ENCODE measurements at places on chromosomes 7 and 10. TPM values are rescaled to one million over a fixed set of nuclear protein-coding genes. Genes with fewer than 3 reads are reported as not detected.

SEMA3E gene
- total RNA-seq, result 1.1 TPM

- no peaks in the 10 kb centered on the region for H3K36me3 ChIP-seq
- no peak overlapping the region for H3K27ac ChIP-seq
- no peaks in the 10 kb centered on the region for H3K27me3 ChIP-seq
- H3K4me1 ChIP-seq, result no peaks in the 10 kb centered on the region
Observed at GRCh38 chr7:42590771-42591310, 321.0 kb downstream of the C7orf25 start.

AGBL3 gene
- total RNA-seq, result 8.8 TPM

WDR11 gene
- total RNA-seq, result 66.1 TPM

- H3K36me3 ChIP-seq, result no peaks in the 10 kb centered on the region
- no peak overlapping the region for H3K27ac ChIP-seq
- no peak overlapping the region for H3K4me3 ChIP-seq
- no peak for DNase-seq
- no peaks in the 10 kb centered on the region for H3K27me3 ChIP-seq
Observed at GRCh38 chr7:82172017-82172416, 271.6 kb downstream of the CACNA2D1 start.

DNA sequence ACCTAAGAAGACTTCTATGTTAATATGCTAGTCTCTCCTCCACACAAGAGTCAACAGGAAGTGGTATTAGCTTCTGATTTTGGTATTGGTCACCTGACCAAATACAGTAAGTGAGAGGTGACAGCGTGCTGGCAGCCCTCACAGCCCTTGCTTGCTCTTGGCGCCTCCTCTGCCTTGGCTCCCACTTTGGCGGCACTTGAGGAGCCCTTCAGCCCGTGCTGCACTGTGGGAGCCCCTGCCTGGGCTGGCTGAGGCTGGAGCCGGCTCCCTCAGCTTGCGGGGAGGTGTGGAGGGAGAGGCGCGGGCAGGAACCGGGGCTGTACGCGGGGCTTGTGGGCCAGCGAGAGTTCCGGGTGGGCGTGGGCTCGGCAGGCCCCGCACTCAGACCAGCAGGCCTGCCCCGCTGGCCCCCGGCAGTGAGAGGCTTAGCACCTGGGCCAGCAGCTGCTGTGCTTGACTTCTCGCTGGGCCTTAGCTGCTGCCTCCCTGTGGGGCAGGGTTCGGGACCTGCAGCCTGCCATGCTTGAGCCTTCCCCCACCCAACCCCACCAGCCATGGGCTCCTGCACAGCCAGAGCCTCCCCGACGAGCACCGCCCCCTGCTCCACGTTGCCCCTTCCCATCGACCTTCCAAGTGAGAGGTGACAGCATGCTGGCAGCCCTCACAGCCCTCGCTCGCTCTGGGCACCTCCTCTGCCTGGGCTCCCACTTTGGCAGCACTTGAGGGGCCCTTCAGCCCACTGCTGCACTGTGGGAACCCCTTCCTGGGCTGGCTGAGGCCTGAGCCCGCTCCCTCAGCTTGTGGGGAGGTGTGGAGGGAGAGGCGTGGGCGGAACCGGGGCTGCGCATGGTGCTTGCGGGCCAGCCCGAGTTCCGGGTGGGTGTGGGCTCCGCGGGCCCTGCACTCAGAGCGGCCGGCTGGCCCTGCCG lies 4.2 kb upstream of the ACSL5 start:
- H3K4me3 ChIP-seq, result no peak overlapping the region
- no peak overlapping the region for H3K27ac ChIP-seq
- DNase-seq, result no peak
- H3K36me3 ChIP-seq, result peaks cover 1% of the 10 kb centered on the region
- peaks cover 13% of the 10 kb centered on the region for H3K4me1 ChIP-seq
- peaks cover 20% of the 10 kb centered on the region for H3K27me3 ChIP-seq

MAD1L1 gene
- total RNA-seq, result 50.6 TPM

DNA sequence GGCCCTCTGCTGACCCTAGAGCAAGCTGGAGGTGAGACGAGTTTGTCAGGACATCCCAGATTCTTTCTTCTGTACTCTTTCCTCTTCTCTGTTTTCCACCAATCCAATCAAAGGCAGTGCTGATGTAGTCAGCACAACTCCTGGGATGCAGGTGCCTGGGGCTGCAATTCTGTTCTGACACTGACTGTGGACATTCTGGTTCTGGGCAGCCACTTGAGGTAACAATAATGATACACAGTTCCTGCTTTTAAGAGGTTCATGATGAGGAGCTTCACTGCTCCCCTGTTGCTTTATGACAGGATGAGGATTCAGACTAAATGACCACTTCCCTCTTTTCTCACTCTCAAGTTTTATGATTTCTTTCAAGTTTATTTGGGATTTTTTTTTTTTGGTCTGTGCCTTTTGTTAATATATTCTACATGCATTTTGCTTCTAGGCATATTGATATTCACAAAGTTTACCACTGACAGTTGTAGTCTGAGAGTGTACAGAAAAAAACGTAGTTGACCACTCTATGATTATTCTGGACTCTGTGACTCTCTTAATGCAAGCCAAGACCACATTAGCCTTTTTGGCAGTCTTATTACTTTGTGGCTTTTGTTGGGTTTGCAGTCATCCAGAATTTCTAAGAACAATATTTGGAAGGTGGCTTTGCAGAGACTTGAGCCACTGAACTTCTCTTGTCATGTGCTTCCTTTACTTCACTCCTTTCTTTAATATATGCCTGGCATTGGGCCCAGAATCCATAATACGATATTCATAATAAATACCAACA lies 247.6 kb downstream of the AUTS2 start:
- DNase-seq, result no peak
- H3K4me1 ChIP-seq, result peaks cover 25% of the 10 kb centered on the region
- no peak overlapping the region for H3K4me3 ChIP-seq

DNA sequence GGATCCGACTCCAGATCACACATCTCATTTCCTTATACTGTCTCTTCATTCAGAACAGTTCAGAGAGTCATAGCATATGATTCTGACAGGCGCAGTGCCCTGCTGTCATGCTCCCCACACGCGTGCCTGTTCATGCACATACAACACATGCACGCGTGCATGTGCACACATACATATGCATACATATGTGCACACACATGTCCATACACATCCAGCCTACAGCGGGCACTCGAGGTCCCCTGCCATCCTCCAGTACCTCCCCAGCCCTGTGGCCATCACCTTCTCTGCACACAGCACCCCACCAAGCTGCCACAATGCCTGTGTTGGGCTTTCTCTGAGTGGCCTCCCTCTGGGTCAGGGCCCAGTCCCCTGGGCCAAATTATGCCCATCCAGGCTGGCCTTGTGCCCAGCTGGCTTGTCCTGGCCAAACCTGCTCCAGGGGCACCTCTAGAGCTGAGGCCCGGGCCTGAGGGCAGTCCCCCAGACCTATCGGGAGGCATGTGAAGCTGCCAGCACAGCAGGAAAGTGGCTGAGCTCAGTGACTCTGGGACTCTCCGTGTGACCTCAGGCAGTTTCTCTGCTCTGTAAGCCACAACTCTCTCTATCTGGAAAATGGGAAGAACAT lies 49.4 kb upstream of the RET start:
- no peak overlapping the region for H3K27ac ChIP-seq
- no peaks in the 10 kb centered on the region for H3K36me3 ChIP-seq
- H3K27me3 ChIP-seq, result peaks cover 45% of the 10 kb centered on the region
- no peak for DNase-seq

DDC gene
- 44.6 TPM for total RNA-seq

DNA sequence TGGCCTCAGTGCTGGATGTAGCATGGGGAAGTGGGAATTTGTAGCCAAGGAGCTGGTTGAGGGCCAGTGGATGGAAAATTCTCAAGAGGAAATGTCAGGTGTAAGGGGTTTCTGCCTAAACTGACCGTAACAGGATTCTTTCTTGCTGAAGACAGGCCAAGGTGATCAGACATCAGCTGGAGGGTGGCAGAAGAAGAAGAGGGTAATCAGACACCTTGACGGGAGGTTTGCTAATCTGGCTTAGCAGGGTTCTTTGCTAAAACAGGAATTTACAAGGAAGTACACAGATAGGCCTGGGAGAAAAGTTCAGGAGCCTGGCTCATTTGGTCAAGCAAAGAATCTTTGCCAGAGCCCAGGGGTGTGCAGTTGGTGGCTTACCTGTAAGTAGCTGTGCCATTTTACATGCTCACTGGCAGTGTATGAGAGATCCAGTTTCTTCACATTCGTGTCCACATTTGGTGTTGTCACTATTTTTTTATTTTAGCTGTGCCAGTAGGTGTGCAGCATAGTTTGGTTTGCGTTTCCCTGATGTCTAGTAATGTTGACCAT lies 73.7 kb downstream of the BMPR1A start:
- no peaks in the 10 kb centered on the region for H3K36me3 ChIP-seq
- H3K4me3 ChIP-seq, result no peak overlapping the region
- H3K27ac ChIP-seq, result peak overlapping the region; percentile 62

HIP1 gene
- 66.6 TPM for total RNA-seq

PPP1R17 gene
- 0.96 TPM for total RNA-seq

SLC13A4 gene
- 0.22 TPM for total RNA-seq

SFXN3 gene
- total RNA-seq, result 4.4 TPM

NUTM2A gene
- total RNA-seq, result 4.3 TPM

- H3K4me3 ChIP-seq, result no peak overlapping the region
- H3K4me1 ChIP-seq, result no peaks in the 10 kb centered on the region
- H3K27me3 ChIP-seq, result no peaks in the 10 kb centered on the region
- H3K27ac ChIP-seq, result no peak overlapping the region
- H3K36me3 ChIP-seq, result peaks cover 8% of the 10 kb centered on the region
- DNase-seq, result no peak
Observed at GRCh38 chr10:19877466-19878255, 61.4 kb downstream of the PLXDC2 start.

COL13A1 gene
- 0.43 TPM for total RNA-seq

SCART1 gene
- 1.7 TPM for total RNA-seq

ATG9B gene
- total RNA-seq, result 0.58 TPM

DNA sequence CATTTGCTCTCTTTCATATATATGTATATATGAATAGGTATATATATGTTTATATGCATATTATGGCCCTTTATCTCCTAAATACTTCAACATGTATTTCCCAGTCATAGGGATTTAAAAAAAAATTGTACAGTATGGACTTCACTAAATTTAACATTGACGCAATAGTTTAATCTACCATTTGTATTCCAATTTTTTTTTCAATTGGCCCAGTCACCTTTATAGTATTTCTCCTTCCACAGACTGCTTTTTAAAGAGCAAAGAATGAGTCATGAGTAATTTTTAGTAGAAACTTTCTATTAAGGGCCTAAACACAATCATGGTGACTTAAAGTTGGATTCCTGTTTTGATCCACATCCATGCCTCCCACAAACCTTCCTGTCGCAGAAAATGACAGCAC lies 20.5 kb downstream of the CCSER2 start:
- H3K27ac ChIP-seq, result no peak overlapping the region
- H3K4me3 ChIP-seq, result no peak overlapping the region
- no peak for DNase-seq
- peaks cover 15% of the 10 kb centered on the region for H3K4me1 ChIP-seq

DENND2A gene
- total RNA-seq, result 39.8 TPM

GRCh38 chr7:156752367-156753228 lies 112.0 kb downstream of the RNF32 start:
- H3K4me3 ChIP-seq, result no peak overlapping the region
- H3K27me3 ChIP-seq, result no peaks in the 10 kb centered on the region
- no peak overlapping the region for H3K27ac ChIP-seq
- peaks cover 2% of the 10 kb centered on the region for H3K4me1 ChIP-seq
- no peak for DNase-seq

DNA sequence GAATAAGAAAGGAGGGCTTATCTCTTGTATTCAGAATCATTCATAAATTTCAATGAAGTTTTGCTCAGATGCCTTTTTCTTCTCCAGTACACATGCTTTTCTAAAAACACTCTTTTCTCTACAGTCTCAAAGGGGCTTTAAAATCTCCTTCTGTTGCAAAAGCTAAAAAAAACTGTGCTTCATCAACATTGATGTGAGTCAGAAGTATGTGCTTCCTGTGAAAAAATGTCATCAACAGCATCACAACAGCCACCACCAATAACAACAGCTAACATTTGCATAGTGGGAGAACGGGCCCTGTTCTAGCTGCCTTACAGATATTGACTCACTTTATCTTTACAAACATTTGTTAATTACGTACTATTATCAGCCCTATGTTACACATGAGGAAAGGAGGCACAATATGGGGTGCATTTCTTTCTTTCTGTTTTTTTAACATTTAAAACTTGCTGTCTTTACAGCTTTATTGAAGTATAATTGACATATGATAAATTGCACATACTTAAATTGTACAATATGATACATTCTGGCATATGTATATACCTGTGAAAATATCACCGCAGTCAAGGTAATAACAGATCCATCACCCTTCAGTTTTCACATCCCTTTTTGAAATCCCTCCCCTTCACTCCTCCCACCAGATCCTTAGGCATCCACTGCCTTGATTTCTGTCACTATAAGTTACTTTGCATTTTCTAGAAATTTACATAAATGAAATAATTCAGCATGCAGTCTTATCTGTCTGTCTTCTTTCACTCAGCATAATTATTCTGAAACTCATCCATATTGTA lies 1605.4 kb upstream of the LRRTM3 start:
- no peak overlapping the region for H3K27ac ChIP-seq
- H3K27me3 ChIP-seq, result no peaks in the 10 kb centered on the region
- H3K36me3 ChIP-seq, result no peaks in the 10 kb centered on the region

HOXA2 gene
- total RNA-seq, result 18.6 TPM

TRPV5 gene
- total RNA-seq, result 0.13 TPM

NPTX2 gene
- 0.14 TPM for total RNA-seq

DNA sequence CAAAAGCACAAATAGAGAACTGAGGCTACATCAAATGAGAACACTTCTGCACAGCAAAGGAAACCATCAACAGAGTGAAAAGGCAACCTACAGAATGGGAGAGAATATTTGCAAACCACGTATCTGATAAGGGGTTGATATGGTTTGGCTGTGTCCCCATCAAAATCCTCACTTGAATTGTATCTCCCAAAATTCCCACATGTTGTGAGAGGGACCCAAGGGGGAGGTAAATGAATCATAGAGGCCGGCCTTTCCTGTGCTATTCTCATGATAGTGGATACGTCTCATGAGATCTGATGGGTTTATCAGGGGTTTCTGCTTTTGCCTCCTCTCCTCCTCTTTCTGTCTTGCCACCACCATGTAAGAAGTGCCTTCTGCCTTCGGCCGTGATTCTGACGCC lies 120.6 kb upstream of the FRMD4A start:
- no peak for DNase-seq
- no peaks in the 10 kb centered on the region for H3K27me3 ChIP-seq
- no peak overlapping the region for H3K27ac ChIP-seq
- peaks cover 19% of the 10 kb centered on the region for H3K4me1 ChIP-seq

TFR2 gene
- total RNA-seq, result 0.62 TPM

CREB3L2 gene
- total RNA-seq, result 66.9 TPM

DNA sequence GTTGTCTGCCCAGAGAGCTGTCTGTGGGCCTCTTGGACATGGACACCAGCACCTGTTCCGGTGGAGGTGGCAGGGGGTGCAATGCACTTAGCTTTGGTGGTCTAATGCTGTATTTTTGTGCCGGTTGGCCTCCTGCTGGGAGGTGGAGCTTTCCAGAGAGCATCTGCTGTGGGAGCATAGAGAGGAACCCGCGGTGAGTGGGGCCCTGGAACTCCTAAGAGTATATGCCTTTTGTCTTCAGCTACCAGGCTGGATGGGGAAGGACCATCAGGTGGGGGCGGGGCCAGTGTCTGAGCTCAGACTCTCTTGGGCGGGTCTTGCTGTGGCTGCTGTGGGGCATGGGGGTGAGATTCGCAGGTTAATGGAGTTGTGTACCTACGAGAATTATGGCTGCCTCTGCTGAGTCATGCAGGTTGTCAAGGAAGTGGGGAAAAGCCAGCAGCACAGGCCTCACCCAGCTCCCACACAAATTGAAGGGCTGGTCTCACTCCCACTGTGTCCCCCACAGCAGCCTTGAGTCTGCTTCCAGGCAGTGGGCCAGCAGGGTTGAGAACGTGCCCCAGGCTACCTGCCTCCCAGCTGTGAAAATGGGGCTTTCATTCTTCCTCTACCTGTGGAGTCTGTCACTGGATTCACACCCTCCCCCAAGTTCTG lies 29.0 kb downstream of the JAKMIP3 start:
- DNase-seq, result no peak
- H3K36me3 ChIP-seq, result no peaks in the 10 kb centered on the region
- peaks cover 21% of the 10 kb centered on the region for H3K27me3 ChIP-seq

Measured in progenitor cell of endocrine pancreas (in vitro differentiated cells).